ENCODE measurements at places on chromosomes 2 and 18.

GRCh38 chr18:41395695-41396094 is 559.3 kb upstream of the PIK3C3 start:
- no peak for DNase-seq

DNA sequence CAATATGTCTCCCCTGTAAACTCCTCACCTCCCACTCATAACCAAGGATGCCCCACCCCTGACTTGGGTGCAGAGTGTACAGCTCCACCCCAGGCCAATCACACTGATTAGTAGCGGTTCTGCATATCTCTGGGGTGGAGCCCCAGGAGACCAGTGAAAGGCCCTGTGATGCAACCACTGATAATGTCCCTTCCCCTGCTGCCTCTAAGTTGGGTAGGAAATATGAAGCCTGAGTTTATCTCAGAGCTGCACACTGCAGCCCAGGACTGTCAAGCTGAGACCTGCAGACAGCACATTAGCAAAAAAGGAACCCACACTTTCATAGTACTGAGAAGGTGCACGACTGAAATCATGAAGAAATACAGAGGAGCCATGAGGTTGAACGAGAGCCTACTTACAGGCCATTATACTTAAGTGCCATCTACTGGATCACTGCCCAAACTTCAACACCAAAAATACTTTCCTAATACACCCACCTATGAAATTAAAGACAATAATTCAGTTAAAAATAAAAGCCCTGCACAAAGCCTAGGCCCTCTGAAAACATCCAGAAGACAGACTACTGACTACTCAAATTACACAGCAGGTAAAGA is 455.4 kb upstream of the LRRTM4 start:
- DNase-seq = no peak

DNA sequence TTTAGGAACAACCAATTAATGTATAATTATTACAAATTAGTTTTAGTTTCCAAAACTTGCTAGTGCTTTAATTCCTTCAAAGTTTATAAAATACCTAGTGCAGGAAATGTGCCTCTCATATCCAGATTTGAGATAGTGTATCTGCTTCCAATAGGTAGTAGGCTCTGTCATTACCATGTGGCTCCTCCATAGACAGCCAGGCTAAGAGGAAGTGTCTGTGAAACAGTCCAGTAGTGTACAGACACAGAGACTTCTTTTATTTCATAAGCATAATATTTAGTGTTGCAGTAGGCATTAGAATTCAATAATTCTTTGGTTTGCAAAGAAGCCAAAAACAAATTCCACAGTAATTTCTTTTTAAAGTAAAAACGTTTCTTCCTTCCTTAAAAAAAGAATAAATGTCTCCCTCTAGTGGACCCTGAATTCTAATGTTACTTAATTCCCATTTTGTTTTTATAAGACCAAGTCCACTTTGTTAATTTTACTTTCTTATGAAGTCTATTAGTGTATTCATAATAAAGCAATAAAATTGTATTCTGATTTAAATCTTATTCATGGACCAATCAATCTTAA is 101.2 kb downstream of the NEB start:
- peak; percentile 14 for DNase-seq

GRCh38 chr2:24843330-24843860 is 50.2 kb downstream of the CENPO start:
- DNase-seq = no peak

DNA sequence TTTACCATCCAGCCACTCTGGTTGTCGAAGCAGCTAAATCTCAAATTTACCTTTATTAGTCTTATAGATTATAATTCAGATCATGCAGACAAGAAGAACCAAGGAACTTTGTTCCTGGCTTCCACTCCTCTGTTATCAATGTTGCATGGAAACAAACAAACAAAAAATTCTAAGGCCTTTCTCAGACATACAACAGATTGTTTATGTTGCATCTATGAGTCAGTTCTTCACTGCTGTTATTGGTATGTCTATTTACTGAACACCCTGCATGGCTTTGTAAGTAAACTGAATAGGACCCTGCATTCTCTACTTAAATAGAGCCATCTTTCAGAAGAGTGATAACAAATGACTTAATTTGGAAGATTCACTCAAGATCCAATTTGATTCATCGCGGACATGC is 1.6 kb upstream of the ANKRD44 start:
- no peak for DNase-seq

DNA sequence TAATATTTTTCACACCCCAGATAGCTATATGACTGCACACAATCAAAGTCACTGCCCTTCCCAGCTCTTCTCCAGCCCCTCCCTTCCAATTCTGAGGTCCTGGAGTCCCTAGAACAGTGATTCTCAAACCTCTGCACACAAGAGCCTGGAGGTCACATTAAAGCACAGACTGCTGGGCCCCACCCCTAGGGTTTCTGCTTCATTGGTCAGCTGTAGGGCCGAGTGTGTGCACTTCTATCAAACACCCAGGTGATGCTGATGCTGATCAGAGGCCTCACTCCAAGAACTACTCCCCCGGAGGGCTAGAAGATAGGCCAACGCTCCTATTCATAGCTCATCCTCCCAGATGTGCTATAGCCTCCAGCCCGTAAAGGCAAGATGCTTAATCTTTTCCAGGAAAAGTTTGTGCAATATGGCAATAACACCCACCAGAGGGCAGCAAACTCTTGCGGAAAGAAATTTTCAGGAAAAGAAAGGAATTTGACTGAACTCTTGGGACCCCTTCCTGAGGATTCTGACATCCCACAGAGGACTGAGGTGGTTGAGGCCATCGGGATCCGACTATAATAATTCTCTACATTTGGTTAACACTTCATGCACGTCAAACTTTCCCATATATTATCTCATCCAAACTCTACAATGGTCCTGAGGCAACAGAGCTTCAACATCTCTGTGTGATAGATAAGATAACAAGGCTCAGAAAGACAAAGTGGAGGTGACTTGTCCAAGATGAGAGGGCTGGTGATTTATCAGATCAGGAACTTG is 194.2 kb upstream of the PKDCC start:
- peak; percentile 67 for DNase-seq

GRCh38 chr2:10188211-10188610 is 65.7 kb downstream of the RRM2 start:
- no peak for DNase-seq

GRCh38 chr18:62345909-62346308 is 20.8 kb downstream of the TNFRSF11A start:
- no peak for DNase-seq

- no peak for DNase-seq
These were observed 334.5 kb downstream of the ALK start for GRCh38 chr2:29586919-29587318.

DNA sequence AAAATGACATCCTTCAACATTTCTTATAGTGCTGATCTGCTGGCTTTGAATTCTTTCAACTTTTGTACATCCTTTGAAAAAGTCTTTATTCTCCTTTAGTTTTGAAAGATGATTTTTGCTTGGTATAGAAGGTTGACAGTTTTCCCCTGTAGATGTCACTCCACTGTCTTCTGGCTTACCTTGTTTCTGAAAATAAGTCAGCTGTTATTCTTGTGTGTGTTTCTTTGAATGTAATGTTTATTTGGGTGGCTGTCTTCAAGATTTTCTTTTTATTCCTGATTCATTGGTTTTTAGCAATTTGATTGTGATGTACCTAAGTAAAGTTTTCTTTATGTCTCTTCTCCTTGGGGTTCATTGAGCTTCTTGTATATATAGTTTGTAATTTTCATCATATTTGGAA is 47.6 kb downstream of the ACTR3 start:
- DNase-seq = no peak

- DNase-seq = no peak
These were observed 171.7 kb downstream of the TMEFF2 start for GRCh38 chr2:192023006-192023405.

- no peak for DNase-seq
These were observed 79.8 kb downstream of the MGAT5 start for GRCh38 chr2:134333646-134334189.

GRCh38 chr2:203711399-203711798 is 5.0 kb downstream of the CD28 start:
- DNase-seq = no peak

GRCh38 chr2:63850649-63851048 is 9.0 kb downstream of the UGP2 start:
- no peak for DNase-seq

DNA sequence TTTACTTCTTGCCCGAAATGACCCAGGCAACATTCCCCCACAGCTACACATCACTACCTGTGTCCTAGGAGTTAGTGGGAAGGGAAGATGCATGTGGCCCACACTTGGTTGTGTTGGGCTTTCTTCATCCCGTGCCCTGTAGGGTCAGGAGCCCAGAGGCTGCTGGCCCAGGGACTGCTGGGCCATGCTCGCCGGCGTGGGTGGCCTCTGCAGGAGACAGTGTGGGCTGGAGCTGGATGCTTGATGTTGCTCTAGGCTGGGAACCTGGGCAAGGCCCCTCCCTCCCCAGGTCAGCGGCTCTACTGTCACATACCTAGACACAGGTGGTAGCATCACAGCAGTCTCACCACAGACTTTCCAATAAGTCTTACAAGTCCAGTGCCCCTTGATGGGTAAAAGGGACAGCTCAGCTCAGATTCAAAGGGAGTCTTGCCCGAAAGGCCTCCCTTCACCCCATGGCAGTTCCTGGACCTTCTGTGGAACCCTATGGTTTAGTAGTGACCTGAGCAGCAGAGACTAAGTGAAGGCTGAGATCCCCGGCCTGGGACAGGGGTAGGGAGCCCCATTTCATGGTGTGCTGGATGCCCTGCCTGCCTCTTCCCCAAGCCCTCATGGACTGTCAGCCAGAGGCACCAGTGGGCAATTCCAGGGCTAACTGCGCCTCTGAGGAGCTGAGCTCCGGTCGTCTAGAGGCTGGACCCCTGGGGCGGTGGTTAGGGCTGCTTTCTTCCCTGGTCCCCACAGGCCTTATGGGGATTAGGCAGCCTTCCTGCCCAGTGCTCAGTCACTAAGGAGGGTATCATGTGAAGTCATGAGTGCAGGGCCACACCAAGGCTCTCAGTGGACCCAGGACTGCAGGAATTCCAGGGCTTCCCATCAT is 45.4 kb upstream of the FAHD2A start:
- DNase-seq = no peak

DNA sequence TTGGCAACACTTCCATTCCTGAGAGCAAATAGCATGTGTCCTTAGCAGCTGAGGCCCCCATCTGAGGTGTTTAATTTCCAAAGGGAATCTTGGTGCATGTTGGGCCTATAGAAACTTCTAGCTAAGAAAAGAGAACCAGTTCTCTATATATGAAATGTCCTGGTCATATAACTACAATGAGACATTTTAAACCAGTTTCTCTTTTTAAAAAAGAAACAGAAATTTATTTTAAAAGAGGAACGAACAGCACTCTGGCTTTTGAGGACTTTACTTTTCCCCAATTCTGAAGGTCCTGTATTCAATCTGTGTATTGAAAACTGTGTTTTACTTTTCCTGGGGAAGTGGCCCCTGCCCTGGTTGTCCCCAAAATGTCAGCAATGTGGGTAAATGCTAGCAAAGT is 309.5 kb upstream of the STON1 start:
- no peak for DNase-seq

DNA sequence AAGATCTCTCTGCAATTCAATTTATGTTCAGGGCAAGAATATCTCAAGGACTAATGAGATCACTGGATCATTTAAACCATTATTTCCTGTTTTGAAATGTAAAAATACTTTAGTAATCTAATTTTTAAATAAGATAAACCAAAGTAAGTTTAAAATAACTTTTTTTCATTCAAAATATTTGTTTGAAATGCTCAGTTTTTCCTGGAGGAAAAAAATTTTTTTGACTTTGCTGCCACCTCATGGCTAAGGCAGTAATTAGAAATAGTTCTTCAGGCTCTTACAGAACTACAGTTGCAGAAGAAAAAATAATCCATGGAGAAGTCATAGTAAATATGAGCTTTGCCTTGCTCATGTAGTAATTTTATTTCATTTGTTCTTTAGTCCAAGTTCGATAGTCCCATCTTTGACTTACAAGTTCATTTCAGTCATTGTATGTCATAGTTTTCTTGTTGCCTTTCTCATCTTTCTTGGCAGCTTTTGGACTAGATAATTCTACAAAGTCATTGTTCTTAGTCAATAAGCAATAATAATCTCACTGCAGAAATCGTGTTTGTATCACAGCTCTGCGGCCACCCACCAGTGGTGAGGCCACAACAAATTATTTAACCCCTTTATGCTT is 127.4 kb downstream of the DPP4 start:
- DNase-seq = peak; percentile 35

DNA sequence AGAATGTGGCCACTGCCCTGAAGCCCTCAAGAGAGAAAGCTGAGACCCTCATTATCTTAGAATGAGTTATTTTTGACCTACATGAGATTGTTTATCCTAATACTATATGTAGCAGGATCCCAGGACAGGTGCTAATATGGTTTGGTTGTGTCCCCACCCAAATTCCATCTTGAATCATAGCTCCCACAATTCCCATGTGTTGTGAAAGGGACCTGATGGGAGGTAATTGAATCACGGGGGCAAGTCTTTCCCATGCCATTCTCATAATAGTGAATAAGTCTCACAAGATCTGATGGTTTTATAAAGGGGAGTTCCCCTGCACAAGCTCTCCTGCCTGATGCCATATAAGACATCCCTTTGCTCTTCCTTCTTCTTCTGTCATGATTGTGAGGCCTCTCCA is 76.8 kb downstream of the CCBE1 start:
- DNase-seq = no peak

DNA sequence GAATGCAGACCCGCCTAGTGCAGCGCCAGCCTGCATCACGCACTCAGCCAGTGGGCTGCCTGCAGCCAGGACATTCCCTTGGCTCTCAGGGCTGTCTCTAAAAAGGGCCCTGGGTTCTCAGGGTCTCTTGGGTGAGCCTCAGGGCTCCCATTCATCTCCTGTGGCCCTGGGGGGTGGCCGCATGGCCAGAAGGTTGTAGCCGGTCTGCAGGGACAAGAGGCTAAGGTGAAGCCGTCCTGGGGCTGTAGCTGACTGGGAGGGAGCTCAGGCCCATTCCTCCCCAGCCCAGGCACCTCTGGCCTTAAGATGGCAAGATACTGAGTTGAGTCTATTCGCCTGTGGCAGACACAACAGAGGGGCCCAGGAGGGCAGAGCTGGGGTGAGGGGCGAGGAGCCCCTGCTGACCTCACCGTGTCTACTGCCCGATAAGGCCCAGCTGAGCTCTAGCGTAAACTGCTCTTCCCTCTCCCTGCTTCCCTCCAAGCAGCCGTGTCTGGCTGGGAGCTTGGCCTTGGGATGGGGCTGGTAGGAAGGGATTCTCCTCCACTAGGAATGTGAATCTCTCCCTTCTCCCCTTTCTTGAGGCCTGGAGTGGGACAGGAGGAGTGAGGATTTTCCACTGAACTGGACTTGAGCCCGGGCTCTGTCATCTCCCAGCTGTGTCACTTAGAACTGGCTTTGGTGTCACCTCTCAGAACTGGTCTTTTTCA is 37.9 kb downstream of the INHBB start:
- no peak for DNase-seq

DNA sequence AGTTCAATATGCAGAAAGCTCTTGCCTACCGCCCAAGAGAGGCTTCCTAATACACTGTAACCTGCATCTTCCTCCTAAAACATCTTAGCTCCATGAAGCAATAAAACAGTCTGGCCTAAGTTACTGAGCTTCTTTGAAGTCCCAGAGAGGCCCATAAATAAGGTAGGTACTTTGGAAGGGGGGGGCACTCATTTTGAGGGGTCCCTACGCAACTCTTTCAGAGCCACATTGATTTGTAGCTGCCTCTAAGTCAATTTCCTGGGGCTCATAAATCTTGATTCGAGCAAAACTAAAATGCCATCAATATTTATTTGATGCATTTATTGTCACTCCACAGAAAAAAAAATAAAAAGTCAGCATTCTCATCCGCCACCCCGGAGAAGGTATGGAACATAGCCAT is 60.4 kb upstream of the SIX2 start:
- DNase-seq = no peak

Data from fibroblast of skin of abdomen (primary cell).